ENCODE measurements at places on chromosomes 16 and 17.

- no peak for DNase-seq
These were observed 23.0 kb downstream of the TEKT5 start for GRCh38 chr16:10671729-10672128.

- DNase-seq = no peak
These were observed 10.9 kb downstream of the JUP start for GRCh38 chr17:41775394-41776226.

GRCh38 chr16:63975669-63976068 is 1146.2 kb downstream of the CDH11 start:
- no peak for DNase-seq

GRCh38 chr17:32783602-32784001 is 93.3 kb downstream of the MYO1D start:
- DNase-seq = peak; percentile 70

GRCh38 chr17:74117999-74118421 is 85.5 kb upstream of the RPL38 start:
- DNase-seq = peak; percentile 12

DNA sequence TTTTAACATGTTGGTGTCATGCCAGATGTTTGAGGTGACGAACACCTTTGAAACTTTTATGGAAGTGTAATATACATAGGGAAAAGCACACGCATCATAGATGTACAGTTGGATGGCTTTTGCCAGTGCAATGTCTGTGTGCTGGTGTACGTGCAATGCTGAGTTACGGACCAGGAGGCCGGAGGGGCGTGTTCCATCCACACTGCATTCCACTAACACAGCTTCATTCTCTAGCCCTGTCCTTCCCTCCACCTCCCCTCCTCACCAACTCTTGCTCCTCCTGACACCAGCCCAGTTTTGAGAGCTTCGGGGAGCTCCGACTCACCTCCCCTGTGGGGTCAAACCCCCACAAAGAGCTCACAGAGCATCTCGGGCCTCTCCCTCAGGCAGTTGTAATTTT is 358.8 kb downstream of the C16orf95 start:
- DNase-seq = no peak

Data from cerebellar cortex (tissue), 1 donor.